Brain (organoid and tissue), 16 donors: ENCODE measurements at places on chromosomes 12 and 14. TPM values are rescaled to one million over a fixed set of nuclear protein-coding genes. Genes with fewer than 3 reads are reported as not detected.

- DNase-seq: no peak
These were observed 37.1 kb upstream of the STK38L start for GRCh38 chr12:27206801-27207502.

GRCh38 chr12:32402946-32403345 is 3.6 kb downstream of the FGD4 start:
- no peak for DNase-seq

DNA sequence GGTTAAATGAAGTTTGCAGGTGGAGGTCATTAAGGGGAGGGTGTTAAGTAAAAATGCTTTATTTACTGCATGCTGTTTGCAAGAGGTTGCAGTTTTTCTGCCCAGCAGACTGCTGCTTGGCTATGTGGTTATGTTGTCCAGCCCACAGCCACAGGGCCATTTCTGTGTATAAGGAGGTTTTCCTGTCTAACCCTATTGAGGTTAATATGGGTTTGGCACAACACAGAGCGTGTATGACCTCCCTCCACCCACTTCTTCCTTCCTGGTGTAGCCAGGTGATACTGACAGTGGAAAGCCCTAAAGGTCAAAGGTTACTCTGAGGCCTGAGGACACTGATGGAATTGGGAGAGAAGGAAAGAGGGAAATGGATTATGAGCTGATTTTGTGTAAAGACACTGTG is 253.7 kb upstream of the PWP1 start:
- DNase-seq: no peak

DNA sequence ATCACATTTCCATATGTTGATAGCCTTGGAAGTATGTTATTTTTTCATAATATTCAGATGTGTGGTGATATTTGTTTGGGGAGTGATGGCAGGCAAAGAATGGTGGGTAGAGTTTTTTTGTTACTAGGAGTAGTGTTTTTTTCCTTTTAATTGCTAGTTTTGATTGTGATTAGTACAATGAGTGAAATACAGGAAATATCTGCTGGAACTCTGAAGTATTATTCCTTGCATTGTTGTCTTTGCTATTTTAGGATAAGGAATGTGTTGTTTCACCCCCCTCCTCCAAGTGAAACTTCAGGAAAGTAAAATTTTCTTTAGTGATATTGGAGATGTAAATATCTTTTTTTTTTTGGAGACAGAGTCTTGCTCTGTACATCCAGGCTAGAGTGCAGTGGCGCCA is 105.4 kb downstream of the DIP2B start:
- no peak for DNase-seq

- DNase-seq: no peak
These were observed 185.5 kb upstream of the PRMT8 start for GRCh38 chr12:3305464-3305863.

- DNase-seq: no peak
These were observed 76.4 kb downstream of the CHST11 start for GRCh38 chr12:104533134-104533533.

- no peak for DNase-seq
These were observed 30.4 kb downstream of the FBXW8 start for GRCh38 chr12:116941188-116941587.

DNA sequence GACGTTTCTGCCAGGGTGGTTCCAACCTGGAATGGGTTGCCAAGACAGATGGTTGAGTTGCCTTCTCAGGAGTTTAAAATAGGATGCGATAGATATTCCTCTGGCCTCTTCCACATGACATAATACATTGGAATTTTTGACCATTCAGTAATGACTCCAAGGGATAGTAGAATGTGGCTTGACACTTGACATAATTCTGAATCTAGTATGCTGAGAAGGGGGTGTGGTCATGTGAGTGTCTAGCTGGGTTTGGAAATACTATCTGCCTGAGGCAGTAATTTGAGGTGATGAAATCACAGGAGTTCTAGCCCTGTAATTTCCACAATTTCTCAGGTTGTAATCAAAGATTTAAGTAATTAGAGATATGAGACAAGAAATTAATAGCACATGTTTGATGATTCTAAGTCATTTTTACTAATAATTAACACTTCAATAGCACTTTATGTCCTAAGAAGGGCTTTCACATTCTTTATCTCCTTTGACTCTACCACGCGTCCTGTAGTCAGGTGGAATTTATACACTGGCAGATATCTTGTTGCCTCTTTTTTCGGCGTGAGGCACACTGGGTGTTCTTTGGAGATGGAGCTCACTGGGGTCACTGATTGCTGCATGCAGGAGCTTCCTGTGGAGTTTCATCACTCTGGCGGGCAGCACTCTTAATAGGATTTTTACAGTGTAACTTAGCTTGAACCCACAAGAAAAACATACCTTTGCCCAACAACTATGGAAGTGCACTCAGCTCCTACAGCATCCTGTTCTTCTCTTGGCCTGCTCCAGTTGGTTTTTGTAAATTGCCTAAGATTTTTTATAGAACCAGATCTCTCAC is 3.2 kb upstream of the AMIGO2 start:
- DNase-seq: no peak

GRCh38 chr12:90842477-90842876 is 112.5 kb downstream of the CCER1 start:
- no peak for DNase-seq

DNA sequence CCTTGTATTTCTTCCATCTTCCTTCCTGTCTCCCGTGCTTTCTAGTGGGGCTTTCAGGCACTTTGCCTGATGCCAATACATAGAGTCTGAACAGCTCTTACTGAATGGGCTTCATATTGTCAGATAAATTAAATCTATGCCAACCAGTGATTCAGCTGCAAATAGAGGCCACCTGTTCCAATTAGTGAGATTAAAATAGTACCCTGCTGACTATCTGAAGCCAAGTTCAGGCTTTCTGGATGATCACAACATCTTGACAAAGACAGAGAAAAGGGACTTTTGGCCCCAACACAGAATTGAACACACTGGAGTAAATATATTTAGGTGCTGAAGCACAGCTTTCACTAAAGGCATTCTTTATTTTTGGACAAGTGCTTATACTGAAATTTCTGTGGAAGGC is 11.8 kb downstream of the TMCC3 start:
- peak; percentile 91 for DNase-seq

GRCh38 chr14:51073731-51074130 is 21.2 kb downstream of the TRIM9 start:
- no peak for DNase-seq

DNA sequence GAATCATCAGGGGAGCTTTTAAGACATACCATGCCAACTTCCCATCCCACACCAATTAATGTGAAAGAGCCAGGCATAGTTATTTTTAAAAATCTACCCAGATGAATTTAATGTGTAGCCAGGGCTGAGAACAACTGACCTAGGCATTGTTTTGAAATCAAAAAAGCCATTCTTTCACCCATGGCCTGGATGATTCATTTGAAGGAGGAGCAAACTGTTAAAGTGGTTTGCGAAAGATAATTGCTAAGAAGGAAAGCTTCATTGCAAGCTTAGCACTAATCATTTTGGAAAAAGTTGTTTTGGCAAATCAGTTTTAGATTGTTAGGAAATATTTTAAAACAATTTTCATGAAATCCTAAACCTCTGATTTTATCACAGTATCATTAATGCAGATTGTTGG is 2.1 kb upstream of the GTSF1 start:
- no peak for DNase-seq

DNA sequence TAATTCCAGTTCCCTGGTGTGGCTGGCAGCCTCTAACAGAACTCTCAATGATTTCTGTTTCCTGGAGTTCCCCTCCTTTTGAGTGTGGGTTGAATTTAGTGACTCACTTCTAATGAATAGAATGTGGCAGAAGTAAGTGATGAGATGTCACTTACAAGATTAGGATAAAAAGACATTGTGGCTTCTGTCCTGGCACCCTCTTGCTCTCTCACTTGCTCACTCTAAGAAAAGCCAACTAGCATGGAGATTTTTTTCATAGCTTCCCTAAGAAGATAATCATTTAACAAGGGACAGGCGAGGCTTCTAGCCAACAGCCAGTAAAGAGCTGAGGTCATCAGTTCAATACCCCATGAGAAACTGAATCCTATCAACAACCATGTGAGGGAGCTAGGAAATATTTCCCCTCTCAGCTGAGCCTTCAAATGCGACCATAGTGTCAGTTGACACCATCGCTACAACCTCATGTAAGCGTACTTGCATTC is 156.7 kb downstream of the TMTC3 start:
- no peak for DNase-seq

- DNase-seq: no peak
These were observed 47.4 kb downstream of the SLC38A1 start for GRCh38 chr12:46221255-46222128.

GRCh38 chr12:47033081-47033480 is 46.3 kb upstream of the PCED1B start:
- DNase-seq: no peak

DNA sequence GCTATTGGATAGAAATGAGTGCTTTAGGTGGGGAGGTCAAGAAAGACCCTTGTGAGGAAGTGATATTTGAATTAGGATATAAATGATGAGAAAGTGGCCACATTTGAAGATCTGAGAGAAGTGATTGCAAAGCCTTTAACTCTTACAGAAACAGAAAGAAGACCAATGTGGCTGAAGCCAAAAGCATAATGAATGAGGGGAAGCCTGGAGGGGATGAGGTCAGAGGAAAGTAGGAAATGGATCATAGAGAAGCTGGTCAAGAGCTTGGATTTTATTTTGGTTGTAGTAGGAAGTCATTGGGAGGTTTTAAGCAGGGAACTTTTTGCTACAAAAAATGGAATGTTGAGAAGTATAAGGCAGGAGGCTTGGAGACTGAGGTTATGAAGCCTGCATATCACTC is 3.5 kb upstream of the GYS2 start:
- no peak for DNase-seq

- DNase-seq: no peak
These were observed 33.3 kb downstream of the TTC7B start for GRCh38 chr14:90782892-90783291.

DNA sequence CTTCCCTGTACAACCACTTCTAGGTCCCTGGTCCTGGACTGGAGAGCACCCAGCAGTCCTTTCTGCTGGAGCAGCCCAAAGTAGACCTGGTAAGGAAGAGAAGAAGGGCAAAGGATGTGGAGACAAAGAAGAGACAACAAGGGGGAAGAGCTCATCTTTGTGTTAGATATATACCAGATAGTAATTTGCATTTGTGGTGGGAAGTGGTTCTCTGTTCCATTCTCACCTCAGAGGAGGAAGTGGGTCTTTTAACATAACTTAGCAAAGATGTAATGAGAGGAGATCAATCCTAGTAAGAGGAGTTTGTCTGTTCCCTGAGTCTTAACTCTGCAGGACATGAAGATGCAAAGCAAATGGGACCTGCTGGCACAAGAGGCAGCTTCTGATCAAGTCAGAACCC is 8.0 kb downstream of the CCDC198 start:
- no peak for DNase-seq

DNA sequence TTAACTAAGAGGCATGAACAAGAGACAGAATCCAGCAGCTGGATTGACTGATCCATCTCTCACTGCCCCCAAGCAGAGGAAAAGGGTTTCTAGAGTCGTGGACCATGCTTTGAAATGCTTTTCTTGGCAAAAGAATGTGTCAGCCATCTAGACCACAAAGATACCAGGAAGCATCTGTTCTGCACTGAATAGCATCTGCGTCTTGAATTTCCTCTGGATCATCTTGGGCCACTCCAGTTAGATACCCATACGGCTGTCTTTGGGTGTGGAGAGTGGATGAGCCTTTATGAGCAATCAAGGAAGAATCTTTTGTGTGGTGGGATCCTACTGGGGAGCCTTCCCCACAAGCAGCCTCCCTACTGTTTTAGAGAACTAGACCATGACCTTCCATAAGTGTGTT is 16.0 kb upstream of the RFX4 start:
- DNase-seq: no peak

DNA sequence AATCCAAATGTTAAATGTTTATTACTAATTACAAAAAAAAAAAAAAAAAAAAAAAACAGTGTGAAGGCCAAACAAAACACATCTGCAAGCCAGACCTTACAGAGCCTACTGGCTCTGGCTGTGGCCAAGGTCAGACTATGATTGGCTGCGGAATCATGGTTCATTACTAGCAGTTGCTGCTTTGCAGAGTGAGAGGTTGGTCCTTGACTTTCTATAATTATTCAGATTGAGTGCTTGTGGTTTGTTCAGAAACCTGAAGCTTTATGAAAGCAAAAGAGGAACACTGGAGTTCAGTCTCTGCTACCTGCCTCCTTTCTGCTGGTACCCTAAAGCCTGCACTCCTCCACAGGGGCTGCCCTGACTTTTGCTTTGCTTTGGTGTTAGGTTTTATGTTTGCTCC is 550.9 kb downstream of the BCL11B start:
- no peak for DNase-seq

DNA sequence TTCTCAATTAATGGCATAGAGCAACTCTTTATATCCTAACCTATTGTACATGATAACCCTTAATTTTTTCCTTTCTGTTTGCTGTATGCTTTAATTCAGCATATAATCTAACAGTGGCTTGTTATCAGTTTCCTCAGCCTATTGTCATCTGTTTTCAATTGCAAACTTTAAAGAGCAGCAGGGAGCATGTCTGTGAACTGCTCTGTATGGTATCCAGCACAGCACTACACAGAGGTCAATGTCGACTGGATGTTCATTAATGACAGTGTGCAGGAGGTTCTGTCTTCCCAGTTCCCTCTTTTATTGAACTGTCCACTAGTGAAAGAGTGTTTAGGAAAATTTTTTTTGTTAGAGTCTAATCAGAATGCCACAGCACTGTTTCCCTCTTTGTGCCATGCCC is 609.1 kb downstream of the SOX5 start:
- no peak for DNase-seq

OR6J1 gene
- not detected for polyA plus RNA-seq

PTPRR gene
- polyA plus RNA-seq: 1.3 TPM

STXBP6 gene
- 5.4 TPM for polyA plus RNA-seq

OTUB2 gene
- 1.5 TPM for polyA plus RNA-seq

KCNA1 gene
- 62.6 TPM for polyA plus RNA-seq

LTB4R2 gene
- polyA plus RNA-seq: 3.0 TPM

CD163L1 gene
- 2.3 TPM for polyA plus RNA-seq

EID3 gene
- polyA plus RNA-seq: 2.2 TPM

POTEG gene
- not detected for polyA plus RNA-seq

HECTD4 gene
- polyA plus RNA-seq: 43.0 TPM

NGB gene
- polyA plus RNA-seq: 28.3 TPM
